NCI-H1694 (cell line): ENCODE measurements at places on chromosomes 5 and 9.

- DNase-seq, result peak; percentile 42
Observed at GRCh38 chr5:158921441-158922262, 178.1 kb downstream of the EBF1 start.

- DNase-seq, result peak; percentile 89
Observed at GRCh38 chr9:11199335-11199734, 586.5 kb upstream of the PTPRD start.

GRCh38 chr5:25649628-25650265 is 1005.0 kb upstream of the CDH10 start:
- DNase-seq, result no peak

DNA sequence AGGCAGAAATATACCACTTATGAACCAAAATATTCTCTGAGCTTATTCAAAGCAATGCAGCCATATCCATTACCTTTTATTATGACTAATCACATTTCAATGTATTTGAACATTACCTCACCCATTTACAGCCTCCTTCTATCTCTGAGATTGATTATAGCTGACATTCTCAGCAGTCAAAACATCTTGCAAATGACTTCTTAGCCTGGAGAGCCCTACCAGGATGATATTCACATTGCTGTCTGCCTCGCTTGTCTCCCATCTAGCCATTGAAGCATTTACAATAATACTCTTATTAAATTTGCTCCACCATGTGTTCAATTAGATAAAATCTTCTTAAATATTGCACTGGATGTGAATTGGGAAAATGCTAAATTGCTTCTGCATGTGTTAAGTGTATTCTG is 1879.9 kb upstream of the ACO1 start:
- DNase-seq, result no peak

DNA sequence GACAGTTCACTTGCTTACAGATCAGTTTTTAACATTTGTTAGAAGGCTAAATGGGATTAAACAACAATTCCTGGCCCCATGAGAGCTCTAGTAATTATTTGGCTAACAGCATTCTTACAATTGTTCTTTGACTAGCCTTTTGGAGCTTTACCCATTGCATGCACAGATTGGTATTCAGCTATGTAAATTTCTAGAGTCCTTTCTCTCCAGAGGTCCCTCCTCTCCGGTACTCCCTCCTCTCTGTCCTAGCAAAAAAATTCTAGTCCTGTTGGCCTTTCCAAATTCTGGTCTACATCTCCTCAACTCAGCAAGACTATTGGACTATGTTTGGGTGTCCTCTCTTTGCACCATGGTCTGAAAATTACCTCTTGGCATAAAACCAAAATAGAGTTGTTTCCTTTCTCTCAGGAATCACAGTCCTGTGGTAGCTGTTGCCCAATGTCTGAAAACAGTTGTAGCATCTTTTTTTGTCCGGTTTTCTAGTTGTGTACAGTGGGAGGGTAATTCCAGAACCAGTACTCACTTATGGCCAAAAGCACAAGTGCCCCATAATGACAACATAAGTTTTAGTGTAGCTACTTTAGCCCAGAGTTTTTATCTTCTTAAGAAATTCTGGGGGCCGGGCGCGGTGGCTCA is 18.1 kb downstream of the SAR1B start:
- DNase-seq, result no peak

GRCh38 chr5:1438871-1439270 is 6.4 kb downstream of the SLC6A3 start:
- no peak for DNase-seq

DNA sequence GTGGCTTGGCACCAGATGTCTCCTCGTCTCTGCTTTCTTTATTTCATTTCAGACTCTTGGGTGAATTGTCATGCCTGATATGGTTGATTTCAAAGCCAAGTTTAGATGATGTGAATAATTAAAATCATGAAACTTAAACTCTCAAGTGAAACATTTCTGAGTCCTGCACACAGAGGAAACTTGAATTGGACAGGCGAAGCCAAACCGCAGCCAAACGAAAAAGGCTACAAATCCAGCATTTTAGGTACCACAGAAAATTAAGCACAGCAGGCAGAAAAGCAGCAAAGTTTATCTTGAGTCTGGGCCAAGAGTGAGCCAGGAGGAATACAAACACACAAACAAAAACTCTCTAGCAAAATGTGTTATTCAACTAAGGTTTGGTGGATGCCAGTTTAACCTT is 659.8 kb upstream of the KLF4 start:
- DNase-seq, result no peak
